ENCODE measurements at places on chromosomes 7 and 10. TPM values are rescaled to one million over a fixed set of nuclear protein-coding genes. Genes with fewer than 3 reads are reported as not detected.
A peak's percentile ranks its signal among the peaks of the same experiment; 100 is the strongest.

GHRHR gene
- not detected for total RNA-seq

DNA sequence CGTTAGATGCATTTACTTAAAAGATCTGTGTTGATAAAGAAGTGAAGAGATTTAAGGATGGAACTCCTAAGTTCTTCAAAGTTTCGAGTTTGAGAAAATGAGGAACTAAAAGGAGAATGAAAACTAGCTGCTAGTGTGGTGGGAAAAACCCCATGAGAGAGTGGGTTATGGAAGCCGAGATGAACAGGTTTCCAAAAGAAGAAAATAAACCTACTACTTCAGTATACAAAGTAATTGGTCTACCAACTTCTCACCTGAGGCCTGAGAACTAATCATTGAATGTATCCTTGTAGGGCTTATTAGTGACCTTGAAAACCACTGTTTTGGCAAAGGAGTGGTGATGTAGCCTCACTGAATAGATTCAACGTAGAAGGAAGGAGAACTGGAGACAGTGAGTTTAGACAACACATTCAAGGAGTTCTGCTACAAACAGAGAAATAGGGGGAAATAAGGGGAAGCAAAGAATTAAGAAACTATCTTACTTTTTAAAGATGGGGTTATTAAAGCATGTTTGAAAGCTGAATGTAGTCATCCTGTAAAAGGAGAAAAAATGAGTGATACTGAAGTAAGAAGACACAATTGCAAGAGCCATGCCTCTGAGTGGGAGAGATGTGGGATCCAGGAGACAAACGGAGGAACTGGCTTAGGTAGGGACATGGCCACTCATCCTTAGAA is 50.8 kb downstream of the CH25H start:
- no peak overlapping the region for H3K27ac ChIP-seq
- no peaks in the 10 kb centered on the region for H3K36me3 ChIP-seq
- DNase-seq: no peak
- peaks cover 6% of the 10 kb centered on the region for H3K4me1 ChIP-seq

GRCh38 chr10:1581189-1581588 is 156.1 kb downstream of the ADARB2 start:
- no peaks in the 10 kb centered on the region for H3K4me1 ChIP-seq
- H3K27ac ChIP-seq: no peak overlapping the region
- H3K4me3 ChIP-seq: no peak overlapping the region
- H3K27me3 ChIP-seq: peaks cover 3% of the 10 kb centered on the region

ACADSB gene
- total RNA-seq: 21.2 TPM

- no peaks in the 10 kb centered on the region for H3K36me3 ChIP-seq
- H3K27me3 ChIP-seq: no peaks in the 10 kb centered on the region
- no peak overlapping the region for H3K27ac ChIP-seq
Measured at GRCh38 chr10:83083831-83084230, 1055.5 kb upstream of the GHITM start.

GRCh38 chr7:157979636-157980340 is 607.8 kb downstream of the PTPRN2 start:
- no peak for DNase-seq
- H3K4me1 ChIP-seq: no peaks in the 10 kb centered on the region
- no peak overlapping the region for H3K4me3 ChIP-seq
- H3K36me3 ChIP-seq: no peaks in the 10 kb centered on the region
- H3K27ac ChIP-seq: no peak overlapping the region

DNA sequence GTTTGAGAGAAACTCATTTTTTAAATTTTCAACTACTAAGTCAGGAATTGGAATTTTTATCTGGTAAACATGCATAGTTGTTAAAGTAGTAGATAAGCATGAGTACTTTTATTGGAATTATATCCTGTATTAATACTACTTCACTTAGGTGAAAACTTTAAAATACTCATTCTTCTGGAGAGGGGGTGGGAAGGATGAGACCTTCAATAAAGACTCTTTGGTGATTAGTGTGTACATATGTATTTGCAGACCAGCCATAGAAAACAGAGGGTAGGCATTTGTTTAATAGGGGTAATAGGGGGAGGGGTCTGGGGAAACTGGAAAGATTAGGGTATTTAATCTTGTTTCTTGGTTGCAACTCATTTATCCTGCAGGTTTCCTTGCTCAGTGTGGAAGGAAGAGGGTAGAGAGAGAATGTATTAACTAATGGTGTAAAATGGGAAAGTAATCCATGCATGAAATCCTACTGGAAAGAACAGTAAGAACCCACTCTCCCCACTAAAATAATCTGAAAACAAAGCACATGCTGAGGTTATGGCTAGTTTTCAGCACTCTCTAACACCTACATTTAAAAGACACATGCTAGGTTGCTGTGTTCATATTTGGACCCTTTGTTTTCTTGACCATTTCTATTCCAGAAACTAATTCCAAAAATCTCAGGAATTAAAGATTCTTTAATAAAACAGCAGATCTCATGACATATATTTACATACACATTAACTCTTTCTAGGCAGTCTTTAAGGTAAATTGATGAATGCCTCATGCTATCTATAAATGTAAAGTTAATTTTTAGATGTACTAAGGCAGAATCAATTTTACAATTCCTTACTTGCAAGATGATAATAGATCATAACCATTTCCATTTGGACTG is 6.2 kb upstream of the IGF2BP3 start:
- H3K27me3 ChIP-seq: peaks cover 60% of the 10 kb centered on the region
- peaks cover 4% of the 10 kb centered on the region for H3K36me3 ChIP-seq

GRCh38 chr7:29405891-29406290 is 157.7 kb upstream of the PRR15 start:
- H3K4me1 ChIP-seq: no peaks in the 10 kb centered on the region
- no peaks in the 10 kb centered on the region for H3K36me3 ChIP-seq
- H3K4me3 ChIP-seq: no peak overlapping the region
- H3K27ac ChIP-seq: no peak overlapping the region
- DNase-seq: no peak

GRCh38 chr7:31003721-31004120 is 40.0 kb downstream of the GHRHR start:
- H3K4me3 ChIP-seq: no peak overlapping the region
- no peak for DNase-seq
- no peaks in the 10 kb centered on the region for H3K36me3 ChIP-seq
- no peaks in the 10 kb centered on the region for H3K27me3 ChIP-seq
- H3K4me1 ChIP-seq: no peaks in the 10 kb centered on the region

DNA sequence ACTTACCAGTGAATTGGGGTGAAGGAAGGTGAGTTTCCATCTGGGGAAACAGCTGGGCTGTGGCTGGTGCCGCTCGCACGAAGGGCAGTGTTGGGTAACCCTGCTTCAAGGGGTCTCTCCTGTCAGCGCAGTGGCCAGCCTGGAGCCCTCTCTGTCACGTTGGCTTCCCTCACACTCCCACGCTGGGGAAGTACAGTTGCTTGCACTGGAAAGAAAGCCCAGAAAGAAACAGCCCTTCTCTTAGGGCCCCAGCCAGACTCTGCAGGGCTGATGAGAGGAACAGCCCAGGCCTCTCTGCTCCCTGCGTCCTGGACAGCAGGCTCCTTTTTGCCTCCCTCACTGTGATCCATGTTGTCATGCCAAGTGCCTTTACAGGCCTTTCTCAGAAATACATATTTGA is 40.3 kb upstream of the TRIM8 start:
- H3K27ac ChIP-seq: no peak overlapping the region
- H3K4me1 ChIP-seq: peaks cover 4% of the 10 kb centered on the region
- no peaks in the 10 kb centered on the region for H3K27me3 ChIP-seq
- peaks cover 11% of the 10 kb centered on the region for H3K36me3 ChIP-seq

ADAP1 gene
- total RNA-seq: 11.1 TPM

DNA sequence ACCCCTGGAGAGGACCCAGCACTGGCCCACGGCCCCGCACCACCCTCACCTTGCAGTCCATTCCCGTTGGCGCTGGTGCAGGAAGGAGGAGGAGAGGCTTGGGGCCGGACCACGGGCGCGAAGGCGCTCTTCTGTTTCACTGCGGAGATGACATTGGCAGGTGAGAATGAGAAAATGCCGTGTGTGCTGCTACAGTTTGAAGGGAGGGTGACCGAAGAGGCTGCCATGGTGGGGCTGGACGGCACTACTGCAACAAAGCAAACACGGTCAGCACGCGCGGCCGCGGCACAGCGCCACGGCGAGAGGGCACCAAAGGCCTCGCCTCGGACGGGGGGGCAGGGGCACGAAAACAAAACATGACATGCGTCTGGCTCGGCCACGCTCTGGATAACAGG is 123.9 kb downstream of the EBF3 start:
- H3K4me1 ChIP-seq: no peaks in the 10 kb centered on the region
- DNase-seq: no peak
- H3K36me3 ChIP-seq: no peaks in the 10 kb centered on the region
- H3K27ac ChIP-seq: no peak overlapping the region

GRCh38 chr10:131641231-131641630 is 259.6 kb upstream of the PPP2R2D start:
- H3K27ac ChIP-seq: no peak overlapping the region
- peak; percentile 17 for DNase-seq
- H3K4me1 ChIP-seq: no peaks in the 10 kb centered on the region
- no peak overlapping the region for H3K4me3 ChIP-seq
- H3K36me3 ChIP-seq: no peaks in the 10 kb centered on the region
- no peaks in the 10 kb centered on the region for H3K27me3 ChIP-seq

MARVELD1 gene
- 2.7 TPM for total RNA-seq

DNA sequence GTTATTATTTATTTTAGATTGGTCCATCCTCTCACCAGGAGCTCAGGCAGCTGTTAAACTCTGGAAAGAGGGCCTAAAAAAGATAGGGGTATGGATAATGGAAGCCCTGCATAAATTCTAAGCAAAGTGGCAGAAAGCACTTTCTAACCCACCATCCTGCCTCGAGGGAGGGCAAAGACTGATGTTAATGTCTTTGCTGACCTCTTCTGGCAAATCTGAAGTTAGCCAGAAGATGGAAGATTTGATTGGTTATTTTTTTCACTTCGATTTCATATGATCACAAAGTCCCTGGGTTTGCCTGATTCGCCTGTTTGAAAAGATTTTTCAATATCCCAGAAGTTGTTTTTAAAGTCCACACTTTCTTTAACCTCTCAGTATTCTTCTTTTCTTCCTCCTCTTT is 24.8 kb downstream of the OR9A2 start:
- DNase-seq: no peak
- H3K4me1 ChIP-seq: peaks cover 6% of the 10 kb centered on the region
- H3K36me3 ChIP-seq: no peaks in the 10 kb centered on the region
